CD4-positive, alpha-beta T cell treated with Interleukin-15 for 4 hours (primary cell): ENCODE measurements at places on chromosomes 13 and 19.

DNA sequence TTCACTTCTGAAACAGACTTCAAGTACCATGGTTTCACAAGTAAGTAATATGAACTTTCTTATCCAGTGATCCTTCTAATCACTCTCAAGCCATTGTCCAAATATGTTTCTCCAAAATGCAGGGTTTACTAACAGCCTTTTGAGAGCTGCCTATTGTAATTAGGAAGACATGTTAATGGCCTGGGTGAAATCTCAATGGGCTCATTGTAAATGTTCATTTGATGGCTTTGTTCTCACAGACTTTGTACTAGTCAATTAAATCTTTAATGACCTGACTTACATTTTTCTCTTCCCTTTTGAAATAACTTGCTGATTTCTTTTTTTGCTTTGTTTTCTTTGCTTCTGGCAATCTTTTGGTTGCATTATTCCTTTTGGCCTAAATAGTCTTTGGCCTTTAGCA is 444.8 kb downstream of the LIG4 start:
- DNase-seq, result no peak

DNA sequence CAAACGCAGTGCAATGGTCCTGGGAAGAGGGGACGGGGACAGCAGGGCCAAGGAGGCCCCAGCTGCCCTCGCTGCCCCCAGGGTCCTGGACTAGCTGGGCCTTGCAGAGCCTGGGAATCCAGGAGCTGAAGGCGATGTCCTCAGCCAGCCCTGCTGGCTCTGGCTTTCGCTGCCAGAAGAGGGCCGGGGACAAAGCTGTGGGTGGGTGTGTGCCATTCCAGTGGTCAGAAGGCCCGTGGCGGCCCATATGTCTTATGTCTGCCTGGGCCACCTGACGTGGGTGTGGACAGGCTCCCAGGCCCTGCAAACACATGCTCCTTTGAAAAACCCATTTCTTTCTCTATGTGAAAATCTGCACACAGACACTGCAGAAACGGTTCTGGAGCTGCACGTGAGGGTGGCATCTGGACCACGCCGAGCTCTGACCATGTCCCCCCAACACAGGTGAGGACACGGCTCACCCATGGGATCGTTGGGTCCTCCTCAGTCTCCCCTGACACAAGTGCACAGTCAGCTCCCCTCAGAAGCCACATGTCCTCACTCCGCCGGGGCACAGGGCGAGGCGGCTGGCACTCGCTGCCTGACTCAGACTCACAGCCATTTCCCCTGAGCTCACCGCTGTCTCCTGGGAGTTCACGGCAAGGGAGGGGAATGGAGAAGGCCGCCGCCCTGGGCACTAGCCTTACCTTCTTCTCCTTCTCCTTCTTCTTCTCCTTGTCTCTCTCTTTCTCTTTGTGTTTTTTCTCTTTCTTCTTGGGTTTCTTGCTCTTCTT is 16.9 kb downstream of the IZUMO4 start:
- no peak for DNase-seq

GRCh38 chr13:27541386-27541785 is 78.9 kb downstream of the LNX2 start:
- DNase-seq, result no peak

- DNase-seq, result no peak
Observed at GRCh38 chr13:33665626-33666175, 152.2 kb upstream of the RFC3 start.

DNA sequence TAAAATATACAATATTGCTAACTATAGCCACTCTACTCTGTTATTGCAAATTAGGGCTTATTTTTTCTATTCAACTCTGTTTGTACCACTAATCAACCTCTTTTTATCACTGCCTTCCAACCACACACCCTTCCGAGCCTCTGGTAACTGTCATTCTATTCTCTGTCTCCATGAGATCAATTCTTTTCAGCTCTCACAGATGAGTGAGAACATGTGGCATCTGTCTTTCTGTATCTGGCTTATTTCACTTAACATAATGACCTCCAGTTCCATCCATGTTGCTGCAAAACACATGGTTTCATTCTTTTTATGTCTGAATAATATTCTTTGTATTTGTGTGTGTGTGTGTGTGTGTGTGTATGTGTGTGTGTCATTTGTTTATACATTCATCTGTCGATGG is 350.1 kb upstream of the DACH1 start:
- no peak for DNase-seq

- no peak for DNase-seq
Observed at GRCh38 chr19:18392926-18393325, 4.5 kb downstream of the LRRC25 start.

DNA sequence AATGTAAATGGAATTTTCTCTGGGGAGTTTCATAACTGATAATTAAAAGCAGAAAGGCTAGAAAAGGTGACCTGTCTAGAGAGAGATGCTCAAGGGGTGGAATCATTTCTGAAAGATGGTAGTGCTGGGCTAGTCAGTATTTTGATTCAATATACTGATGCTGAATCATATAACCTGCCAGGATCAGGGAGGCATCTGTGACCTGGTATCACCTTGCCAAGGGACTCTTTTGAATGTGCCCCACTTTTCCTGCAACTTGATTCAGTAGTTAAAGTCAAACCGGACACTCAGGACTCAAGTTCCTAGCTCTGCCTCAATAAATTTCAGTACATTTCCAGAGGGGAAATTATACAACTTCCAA is 15.8 kb downstream of the LCP1 start:
- DNase-seq, result no peak

DNA sequence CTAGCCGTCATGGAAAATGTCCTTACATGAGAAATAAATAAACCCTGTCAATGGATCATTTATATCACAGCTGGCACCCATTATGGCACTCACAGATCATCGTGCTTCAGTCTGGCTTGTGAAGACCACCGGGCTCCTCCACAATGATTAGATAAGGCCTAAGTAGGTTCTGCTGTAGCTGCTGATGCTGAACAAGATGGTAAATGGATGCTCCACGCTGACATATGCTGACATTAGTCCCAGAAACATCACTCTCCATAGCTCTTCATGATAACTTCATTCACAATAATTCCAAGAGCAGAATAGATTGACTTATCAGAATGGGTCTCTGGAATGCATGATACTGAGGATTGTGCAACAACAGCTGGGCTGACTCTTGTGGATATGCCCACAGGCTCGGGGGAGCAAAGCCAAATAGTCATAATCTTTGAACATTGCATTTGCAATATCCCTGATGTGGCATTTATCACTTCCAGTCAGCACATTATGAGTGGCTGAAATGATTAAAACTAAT is 63.8 kb upstream of the RXFP2 start:
- DNase-seq, result no peak

DNA sequence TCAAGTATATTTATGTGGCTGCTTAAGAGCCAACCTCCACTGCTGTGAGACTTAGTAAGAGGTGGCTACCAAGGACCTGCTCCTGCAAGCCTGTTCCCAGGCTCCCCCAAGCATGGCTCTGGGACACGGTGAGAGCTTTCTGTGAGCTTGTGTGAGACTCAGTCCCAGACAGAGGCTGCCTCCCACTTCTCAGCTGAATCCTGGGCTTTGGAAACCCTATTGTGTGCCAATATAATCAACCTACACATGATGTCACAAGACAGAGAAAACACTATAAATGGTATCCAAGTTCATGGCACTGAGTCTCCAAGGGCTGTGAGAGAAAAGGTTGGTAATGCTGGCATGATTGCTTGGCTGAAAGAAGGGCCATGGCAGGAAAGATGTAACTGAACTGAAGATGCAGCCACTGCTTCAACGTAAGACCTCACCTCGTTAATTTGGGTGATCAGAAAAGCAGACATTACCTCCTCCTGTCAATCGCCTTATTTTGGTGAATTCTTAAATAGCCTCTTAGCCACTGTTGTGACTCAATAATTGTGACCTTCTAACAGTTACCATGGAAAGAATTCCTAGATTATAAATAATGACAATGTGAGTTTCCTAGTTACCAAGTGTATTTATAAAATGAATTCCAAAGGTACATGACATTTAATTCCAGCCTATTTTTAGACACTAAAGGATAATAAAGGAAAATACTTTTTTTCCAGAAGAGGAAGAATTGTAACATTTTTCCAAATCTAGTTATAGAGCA is 332.0 kb downstream of the IRS2 start:
- no peak for DNase-seq

DNA sequence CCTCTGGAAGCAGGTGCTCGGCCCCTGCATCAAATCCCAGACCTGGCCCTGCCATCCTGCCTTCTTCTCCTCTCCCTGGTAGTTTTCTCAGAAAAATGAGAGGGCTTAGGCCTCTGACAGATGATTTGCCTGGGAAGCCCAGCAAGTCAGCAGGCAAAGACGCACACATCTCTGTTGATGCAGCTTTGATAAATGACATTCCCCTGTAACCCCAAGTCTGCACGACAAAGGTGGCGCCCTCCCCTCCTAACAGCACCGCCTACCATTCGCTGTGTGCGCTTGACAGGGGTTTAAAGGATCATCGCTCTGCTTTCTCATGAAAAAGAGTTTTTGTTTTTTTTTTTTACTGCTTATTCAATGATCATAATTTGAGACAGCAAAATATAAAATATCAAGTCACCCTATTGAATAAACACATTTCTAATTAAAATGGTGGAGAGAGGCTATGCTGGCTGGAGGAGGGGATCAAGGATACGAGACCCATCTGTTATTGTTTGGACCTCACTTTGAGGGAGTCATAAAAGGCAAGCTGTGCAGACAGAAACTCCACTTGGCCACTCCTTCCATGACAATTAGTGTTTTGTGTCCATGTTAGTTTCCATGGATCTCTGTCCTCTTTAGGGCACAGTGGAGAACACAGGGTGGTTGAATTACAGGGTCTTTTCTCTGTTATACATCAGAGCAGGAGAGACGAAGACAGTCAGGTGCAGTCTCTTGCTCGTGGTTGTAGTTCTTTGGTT is 126.1 kb downstream of the FGF9 start:
- DNase-seq, result no peak

DNA sequence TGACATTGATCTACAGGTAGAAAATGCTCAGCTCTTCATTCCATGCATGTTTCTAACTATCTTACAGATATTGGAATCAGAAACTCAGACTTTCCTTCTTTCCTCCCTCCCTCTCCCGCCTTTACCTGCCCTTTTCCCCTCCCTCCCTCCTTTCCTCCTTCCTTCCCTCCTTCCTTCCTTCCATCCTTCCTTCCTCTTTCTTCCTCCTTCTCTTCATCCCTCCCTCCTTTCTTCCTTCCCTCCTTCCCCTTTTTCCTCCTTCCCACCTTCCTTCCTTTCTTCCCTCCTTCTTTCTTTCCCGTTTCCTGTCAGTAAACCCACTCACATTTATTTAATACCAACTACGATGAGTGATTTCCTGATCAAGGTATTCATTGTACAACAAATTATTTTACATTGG is 113.4 kb upstream of the IRS2 start:
- no peak for DNase-seq

DNA sequence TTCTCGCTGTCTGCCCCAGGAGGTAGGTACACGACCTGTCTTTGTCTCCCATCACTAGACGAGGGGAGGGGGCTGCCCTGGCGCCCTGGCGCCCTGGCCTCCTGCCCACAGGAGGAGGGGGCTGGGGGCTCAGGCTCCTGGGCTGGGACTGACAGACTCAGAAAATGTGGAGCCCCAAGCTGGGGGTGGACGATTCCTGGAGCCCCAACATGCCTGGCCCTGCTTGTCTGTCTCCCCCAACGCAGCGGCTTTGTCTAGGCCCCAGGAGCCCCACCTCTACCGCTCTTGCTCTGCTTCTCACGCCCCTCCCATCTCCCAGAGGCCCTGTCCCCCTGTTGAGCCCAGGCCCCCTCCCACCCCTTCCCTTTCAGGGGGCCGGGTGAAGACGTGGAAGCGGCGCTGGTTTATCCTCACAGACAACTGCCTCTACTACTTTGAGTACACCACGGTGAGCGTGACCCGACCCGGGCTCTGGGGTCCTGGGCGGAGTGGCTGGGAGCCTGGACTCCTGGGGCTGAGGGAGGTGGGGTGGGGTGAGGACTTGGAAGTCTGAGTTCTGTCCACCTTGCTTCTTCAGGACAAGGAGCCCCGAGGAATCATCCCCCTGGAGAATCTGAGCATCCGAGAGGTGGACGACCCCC is 8.6 kb downstream of the CYTH2 start:
- no peak for DNase-seq

DNA sequence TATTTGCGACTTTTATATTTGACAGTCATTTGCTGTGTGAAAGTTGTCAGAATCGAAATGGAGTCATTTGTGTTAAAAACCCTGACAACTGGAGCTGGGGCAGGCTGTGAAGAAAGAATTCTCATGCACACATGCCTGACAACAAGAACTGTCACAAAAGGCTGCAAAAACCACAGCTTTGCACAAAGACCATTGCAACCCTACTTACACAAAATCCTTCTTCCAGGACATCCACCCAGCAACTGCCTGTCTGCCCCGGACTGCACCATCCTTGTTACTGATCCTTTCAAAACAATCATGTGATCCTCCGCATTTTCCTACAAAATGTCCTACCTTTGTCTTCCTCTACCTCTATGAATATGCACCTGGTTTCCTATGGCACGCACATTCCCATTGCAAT is 66.8 kb upstream of the IRS2 start:
- no peak for DNase-seq

DNA sequence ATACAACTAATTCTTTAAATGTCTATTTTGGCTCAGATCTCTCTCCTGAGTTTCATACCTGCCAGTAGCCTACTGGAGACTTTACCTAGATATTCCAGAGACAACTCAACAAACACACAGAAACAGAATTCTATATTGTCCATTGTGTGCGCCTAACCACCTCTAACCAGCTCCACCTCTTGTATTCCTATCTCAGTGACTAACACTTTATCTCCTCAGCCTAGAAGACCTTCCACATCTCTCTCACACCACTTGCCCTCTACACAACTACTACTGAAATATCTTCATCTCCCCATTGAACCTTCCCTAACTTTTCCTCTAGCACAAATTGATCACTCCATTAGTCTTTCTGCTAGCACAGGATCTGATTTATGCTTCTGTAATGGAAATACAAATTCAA is 6.7 kb downstream of the VWA8 start:
- no peak for DNase-seq

- no peak for DNase-seq
Observed at GRCh38 chr13:69553976-69554375, 553.6 kb upstream of the ATXN8OS start.

DNA sequence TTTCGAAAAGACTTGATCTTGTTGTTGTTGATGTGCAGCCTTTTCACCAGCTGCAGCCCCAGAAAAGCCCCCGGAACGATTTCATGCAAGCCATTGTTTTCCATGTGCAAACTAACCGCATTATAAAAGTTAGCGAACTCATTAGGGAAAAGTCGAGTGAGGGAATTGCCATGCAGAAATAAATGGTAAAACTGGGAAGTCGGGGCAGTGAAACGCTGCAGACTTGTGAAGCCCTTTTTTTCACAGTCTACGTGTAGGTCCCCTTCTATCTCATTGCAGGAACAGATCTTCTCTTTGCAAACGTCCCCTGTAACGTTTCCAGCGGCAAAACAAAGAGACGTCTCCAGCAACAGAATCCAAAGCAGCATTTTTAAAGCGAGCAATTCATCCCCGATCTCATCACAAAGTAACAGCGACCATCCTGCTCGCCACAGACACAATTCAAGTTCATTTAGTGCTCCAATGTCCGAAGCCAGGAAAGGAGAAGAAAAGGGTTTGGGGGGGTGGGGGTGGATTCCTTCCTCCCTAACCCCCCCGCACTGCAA is 1.1 kb downstream of the SLITRK1 start:
- DNase-seq, result no peak

- no peak for DNase-seq
Observed at GRCh38 chr19:50777830-50778303, 7.6 kb downstream of the GPR32 start.
